ENCODE measurements at places on chromosomes 12 and 14.

DNA sequence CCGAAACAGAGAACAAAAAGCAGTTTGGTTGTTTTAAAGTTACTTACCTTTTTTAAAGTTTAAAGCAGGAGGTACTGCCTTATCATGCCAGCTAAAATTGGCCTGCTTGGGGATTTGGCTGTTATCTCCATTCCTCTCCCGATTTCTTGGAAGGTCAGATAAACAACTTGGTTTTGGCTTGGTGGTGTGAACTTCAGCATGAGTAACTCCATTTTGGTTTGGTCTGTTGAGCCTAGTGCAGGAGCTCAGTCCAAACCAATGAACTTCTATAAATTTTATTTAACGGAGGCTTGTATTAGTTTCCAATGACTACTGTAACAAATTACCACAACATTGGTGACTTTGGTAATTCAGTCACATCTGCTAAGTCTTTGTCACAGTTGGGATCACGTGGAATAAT is 82.3 kb downstream of the PLEKHA5 start:
- no peak for DNase-seq

DNA sequence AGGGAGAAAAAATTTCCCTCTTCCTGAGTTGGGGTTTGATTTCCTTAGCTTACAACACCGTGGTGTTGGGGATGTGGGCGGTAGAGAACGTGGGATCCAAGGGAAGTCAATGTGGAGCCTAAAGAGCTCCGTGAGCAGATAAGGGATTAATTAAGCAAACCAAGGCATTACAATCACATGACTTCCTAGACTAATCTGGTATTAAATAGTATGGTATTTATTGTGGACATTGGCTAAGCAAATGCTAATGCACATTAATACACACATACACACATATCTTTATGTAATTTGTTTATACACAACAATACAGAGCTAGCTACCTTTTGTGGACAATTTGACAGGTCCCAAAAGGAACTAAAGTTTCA is 791 bp upstream of the RNF41 start:
- DNase-seq, result no peak

DNA sequence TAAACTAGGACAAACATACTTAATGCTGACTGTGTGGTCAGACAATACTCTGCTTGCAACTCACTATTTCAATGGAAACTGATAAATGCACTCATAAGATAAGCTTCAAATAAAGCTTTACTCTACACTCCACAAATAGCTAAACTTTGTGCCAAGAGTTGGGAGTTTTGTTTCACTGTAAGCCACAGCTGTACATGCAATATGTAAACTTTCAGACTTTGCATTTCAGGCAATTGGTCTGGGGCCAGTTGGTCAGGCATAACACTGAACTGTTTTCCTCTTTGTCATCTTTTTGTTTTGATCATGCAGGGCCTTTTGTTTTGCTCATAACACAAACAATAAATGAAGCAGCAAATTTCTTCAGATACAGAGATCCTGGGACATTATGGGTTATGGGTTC is 426.2 kb downstream of the IPO8 start:
- no peak for DNase-seq

GRCh38 chr14:82798276-82798675 is 1264.6 kb upstream of the SEL1L start:
- DNase-seq, result no peak

All from RCC 7860 (cell line).